ENCODE measurements at places on chromosomes 13 and 19.

DNA sequence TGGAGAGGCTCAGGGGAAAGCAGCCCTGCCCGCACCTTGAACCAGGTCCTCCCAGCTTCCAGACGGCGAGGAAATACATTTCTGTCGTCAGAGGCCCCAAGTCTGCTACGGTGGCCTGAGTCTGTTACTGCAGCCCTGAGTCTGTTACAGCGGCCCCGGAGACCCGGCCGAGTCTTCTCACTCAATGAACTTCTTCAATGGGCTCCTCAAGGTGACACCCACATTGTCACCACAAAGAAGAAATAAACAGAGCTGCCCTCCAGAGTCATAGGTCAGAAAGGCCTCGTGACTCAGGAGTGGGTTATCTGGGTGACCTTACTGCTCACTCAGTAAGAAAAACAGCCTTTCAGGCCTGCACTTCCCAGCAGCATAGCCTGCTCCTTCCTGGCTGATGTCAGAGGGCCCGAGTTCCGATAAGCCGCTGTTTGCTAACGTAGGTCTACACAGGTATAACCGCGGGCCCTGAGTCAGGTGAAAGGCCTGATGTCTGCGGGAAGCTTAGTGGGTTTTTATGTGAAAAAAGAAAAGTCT is 66.9 kb upstream of the TM9SF2 start:
- no peak for DNase-seq

DNA sequence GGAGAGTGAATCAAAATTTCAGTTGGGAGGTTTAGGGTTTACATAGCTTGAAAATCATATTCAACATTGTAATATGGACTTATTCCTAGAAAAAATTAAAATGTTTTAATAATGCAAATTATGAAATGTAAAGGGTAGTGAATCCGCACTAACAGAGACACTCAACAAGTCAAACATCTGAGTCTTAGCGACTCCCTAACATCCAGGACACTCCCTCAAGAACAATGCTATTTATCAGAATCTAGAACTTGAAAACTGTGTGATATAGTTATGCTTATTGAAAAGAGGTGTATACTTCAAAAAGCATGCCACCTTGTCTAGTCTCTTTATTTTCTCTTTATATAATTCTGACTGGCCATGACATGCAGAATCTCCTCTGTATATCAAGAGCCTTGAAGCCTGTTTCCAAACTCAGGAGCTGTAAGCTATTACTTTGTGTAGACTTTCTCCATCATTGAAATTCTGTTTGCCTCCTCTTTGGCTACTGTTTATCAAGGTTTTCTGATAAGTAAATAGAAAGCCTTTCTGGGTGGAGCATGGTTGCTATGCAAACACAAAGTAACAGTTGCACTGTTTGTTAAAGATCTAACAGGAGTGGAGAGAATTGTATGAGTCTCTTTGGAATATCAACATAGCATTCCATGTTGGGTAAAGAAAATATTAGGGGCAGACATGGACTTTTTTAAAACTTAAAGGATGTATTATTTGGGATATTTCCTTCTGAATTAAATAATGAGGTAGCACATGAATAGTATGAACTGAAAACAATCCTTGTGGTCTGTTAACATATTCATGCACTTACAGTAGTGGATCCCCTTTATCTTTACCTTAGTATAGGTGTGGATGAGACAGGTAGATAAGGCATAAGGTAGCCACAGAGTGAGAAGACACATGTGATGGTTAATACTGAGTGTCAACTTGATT is 56.4 kb upstream of the MBNL2 start:
- DNase-seq = no peak

GRCh38 chr13:51995677-51996551 is 15.3 kb downstream of the ATP7B start:
- DNase-seq = peak; percentile 82

DNA sequence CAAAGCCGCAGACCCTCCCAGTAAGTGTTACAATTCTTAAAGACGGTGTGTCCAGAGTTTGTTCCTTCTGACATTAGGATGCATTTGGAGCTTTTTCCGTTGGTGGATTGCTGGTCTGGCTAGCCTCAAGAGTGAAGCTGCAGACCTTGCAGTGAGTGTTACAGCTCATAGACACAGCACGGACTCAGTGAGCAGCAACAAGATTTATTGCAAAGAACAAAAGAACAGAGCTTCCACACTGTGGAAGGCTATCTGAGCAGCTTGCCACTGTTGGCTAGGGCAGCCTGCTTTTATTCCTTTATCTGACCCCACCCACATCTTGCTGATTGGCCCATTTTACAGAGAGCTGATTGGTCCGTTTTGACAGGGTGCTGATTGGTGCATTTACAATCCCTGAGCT is 242.8 kb upstream of the SGCG start:
- DNase-seq = no peak

GRCh38 chr19:57437931-57438330 is 2.8 kb downstream of the ZNF749 start:
- DNase-seq = no peak

DNA sequence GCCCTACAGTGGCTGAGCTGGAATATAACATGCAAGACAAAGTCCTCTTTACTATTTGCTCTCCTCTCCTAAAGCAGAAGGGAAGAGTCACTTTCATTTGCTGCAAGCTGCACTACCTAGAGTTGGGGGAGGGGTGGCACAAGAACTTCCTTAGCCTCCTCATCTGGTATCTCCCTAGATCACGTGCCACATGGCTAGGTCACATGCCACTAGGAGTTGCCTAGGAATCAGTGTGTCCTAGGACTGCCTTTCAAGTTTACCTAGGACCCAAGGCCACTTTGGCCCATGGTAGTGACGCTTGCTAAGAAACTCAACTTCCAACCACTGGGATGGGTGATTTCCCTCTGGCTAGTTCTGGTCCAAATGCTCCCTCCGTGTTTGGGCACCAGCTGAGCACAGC is 625.2 kb downstream of the DIAPH3 start:
- no peak for DNase-seq

GRCh38 chr13:108494991-108495645 is 134.3 kb upstream of the MYO16 start:
- DNase-seq = no peak

DNA sequence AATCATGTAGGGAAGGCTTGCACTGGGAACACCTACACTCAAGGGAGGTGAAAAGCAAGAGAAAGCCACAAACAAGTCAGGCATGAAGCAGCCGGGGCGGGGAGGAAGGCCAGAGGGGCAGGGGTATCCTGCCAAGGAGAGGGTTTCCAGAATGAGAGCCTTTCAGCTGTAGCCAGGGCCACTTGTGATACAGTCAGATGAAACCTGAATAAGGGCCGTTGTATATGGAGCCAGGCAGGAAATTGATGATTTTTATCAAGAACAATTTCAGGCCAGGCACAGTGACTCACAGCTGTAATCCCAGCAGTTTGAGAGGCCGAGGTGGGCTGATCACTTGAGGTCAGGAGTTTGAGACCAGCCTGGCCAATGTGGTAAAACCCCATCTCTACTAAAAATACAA is 4.4 kb downstream of the TRPM4 start:
- no peak for DNase-seq

GRCh38 chr19:32407004-32407992 is 1.7 kb downstream of the DPY19L3 start:
- DNase-seq = peak; percentile 12

- no peak for DNase-seq
These were observed 10.2 kb upstream of the CBLC start for GRCh38 chr19:44767295-44768180.

- DNase-seq = no peak
These were observed 46.9 kb upstream of the UBE2L5 start for GRCh38 chr13:30375265-30375835.

DNA sequence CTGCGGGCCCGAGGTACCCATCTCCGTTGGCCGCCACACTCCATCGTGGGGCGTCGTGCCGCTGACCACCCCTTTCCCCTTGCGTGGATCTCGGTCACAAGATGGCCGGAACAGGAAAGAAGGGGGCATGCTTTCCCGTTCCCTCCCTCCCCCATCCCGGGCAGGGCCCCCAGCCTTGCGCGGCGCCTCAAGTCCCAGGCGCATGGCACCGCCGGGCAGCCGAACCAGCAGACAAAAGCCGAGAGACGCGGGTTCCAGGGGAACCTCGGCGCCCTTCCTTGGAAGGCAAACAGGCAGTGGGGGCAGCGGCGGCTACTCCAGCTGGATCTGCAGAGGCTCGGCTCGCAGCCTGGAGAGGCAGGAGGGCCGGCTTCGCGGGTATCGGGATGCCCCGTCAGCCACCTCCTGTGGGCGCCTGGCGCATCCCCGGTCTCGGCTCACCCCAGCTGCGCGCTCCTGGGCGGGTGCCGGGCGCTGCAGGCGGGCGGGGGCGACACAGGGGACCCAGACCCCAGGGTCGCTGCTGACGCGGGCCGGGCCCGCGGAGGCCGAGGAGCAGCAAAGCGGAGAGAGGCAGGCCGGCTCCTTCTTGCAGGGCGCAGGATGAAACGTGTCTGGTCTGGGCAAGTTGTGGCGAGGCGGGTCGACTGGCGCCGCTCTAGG is 439 bp downstream of the DZIP1 start:
- DNase-seq = peak; percentile 53

- no peak for DNase-seq
These were observed 28.5 kb downstream of the FAAP24 start for GRCh38 chr19:33000510-33000909.

DNA sequence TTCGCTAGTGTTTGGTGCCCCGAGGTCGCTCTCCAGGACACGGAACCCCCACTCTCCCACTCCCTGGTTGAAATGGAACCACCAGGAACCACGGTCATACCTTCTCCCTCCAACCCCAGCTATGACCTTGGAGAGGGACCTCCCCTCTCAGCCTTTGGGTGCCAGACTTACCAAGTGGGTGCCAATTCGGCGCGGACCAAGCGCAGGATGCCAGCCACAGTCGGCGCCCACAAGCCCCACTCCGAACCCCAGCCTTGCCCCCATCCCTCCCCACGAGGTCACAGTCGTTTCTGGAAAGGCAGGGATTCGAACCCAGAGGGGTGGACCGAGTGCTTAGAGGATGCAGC is 910 bp downstream of the PDE4C start:
- DNase-seq = no peak

- no peak for DNase-seq
These were observed at the start of gene KHSRP for GRCh38 chr19:6424195-6424938. TSS of gene KHSRP (minus strand) at chr19:6424811. CDS start at chr19:6424701, 110 bp downstream.

- no peak for DNase-seq
These were observed 2.0 kb upstream of the ZNF784 start for GRCh38 chr19:55626350-55626749.

GRCh38 chr13:94711561-94712286 is 621 bp downstream of the SOX21 start:
- peak; percentile 19 for DNase-seq

All from KBM-7 (cell line).